ENCODE measurements at places on chromosomes 1 and 21.

DNA sequence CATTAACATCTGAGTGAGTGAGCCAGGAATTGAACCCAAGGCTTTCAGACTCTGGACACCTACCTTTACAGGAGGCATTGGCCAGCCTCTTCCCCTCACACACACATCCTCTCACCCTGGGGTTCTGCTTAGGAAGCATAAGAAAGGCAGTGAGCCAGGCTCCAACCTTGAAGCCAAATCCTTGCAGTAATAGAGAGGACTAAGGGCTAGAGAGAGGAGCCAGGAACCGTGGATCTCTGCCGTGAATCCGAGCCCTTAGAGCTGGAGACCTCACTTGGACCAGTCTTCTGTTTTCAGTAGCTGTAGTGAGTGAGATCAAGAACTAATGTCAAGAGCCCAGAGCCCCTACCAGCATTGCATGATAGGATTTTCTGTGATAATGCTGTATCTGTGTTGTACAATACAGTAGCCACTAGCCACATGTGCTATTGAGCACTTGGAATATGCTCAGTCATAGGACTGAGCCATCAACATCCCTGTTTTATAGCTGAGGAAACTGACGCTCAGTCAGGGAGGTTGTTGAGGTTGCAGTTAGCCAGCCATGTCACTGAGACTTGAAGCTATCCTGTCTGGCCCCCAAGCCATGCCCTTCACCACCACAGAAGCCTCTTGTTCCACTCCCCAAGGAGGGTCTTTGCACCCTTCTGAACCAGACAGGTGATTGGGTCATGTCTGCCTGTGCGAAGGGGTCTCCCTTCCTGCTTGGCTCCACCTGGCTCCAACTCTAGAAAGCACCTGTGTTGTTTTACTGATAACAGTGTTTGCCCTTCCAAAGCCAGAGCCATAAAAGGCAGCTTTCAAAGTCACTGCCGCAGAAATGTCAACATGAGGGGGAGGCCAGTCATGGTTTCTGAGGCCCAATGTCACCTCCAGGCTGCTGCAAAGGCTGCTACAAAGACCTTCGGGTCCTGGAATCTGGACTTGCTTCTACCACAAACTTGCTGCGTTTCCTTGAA, 101.1 kb upstream of the JUN start:
- DNase-seq: no peak

DNA sequence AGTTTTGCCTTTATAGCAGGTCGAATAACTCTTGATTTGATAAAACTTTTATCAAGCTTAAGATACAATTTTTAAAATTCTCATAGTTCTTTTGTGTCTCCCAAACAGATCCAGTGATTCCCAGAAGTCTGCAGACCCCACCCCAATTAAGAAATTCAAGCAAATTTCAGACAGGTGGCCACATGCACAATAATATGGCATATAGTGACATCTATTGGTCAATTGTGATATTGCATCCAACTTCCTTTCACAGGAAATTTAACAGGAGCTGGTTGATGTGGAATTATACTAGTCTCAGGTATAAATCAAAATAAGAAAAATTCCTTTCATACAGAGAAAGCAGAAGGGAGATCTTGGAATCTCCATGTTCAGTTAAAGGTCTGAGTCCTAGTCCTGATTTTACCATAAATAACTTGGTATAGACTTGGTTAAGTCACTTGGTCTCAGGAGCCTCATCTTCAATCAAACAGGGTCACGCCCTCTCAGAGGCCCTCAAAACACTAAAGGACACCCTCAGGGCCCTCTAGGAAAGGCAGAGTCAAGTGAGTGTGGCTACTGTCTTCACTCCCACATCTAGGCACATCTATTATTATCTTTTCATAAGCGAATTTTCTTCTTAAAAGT, 24.1 kb downstream of the PIGM start:
- peak; percentile 53 for DNase-seq

GRCh38 chr1:10074852-10075730, 42.3 kb downstream of the UBE4B start:
- no peak for DNase-seq

GRCh38 chr1:50476800-50477199, 53.6 kb upstream of the DMRTA2 start:
- no peak for DNase-seq

DNA sequence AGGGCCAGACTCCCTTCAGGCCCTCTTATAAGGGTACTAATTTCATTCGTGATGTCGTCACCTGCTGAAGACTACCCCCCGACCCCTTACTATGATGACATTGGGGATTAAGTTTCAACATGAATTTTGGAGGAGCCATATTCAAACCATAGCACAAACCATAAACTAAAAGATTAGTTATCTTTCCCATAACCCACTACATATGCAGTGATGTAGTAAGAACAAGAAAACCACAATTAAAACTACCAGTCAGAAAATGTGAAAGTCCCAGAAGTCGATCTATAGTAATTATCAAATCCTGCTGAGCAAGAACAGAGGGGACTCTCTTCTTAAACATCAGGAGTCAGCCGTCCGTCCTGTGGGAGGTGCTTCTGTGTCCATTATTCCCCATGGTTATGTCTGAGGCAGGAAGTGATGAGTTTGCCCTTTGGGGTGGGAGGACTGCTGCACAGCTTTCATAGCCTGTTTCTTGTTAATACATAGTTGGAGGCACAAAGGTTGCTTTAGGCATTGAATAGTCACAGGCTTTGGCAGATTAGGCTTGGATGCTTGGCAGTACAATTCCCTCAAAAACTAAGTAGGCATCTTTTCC, 35.9 kb upstream of the PTGFRN start:
- DNase-seq: no peak

DNA sequence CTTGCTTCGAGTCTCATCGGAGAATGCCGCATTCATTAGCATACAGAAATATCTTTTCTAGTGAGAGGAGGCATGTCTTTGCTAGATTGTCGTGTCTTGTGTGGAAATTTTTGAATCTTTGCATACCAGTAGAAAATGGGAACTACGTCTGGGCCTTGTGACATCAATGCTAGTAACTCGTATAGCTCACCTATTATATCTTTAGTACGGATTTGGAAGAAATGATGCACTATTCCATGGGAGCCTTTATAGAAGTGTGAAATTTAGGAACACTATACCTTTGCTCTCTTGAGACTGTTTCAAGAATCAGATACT, 835 bp downstream of the UHMK1 start:
- DNase-seq: no peak

- DNase-seq: no peak
Observed at GRCh38 chr1:9406111-9406510, 113.4 kb downstream of the SPSB1 start.

DNA sequence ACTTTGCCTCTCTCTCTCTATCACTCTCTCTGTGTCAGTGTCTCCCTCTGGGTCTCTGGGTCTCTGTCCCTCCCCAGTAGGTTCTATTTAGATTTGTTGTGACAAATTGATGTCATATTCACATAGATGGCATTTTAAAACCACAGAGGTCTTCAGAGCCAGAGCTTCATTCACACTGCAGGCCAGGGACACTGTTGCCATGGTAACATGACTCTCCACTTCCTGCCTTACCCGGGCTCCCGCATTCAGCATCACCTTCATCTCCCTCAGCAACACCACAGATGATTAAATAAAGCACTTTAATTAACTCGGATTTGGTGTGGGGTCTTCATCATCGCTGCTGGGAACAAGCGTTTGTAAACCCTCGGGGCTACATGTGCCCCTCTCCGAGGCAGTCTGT, 132.6 kb downstream of the ETS2 start:
- peak; percentile 21 for DNase-seq

DNA sequence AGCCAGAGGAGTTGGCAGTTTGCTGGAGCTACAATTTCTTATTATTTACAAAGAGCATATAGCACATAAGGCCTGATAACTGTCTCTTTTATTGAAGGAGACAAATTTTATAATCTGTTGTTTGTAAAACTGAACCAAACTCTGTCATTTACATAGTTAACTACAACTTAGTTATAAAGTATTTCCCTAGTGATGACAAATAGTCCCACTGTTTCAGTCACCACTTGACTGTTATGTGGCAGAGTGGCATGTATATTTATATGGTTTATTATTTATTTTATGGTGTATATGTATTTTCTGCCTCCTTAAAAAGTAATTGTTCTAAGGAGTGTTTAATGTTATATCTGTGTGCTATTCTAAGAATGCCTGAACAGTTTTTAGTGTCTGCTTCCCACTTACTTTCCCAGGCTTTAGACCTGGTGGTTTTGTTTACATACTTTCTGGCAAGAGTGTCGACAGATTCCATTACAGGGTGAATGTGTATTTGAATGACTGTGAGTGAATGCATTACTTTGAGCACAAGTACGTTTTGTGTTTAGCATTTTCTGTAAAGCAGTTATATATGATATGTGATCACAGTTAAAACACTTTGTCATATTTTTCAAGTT, 10.0 kb downstream of the TSEN15 start:
- DNase-seq: no peak

DNA sequence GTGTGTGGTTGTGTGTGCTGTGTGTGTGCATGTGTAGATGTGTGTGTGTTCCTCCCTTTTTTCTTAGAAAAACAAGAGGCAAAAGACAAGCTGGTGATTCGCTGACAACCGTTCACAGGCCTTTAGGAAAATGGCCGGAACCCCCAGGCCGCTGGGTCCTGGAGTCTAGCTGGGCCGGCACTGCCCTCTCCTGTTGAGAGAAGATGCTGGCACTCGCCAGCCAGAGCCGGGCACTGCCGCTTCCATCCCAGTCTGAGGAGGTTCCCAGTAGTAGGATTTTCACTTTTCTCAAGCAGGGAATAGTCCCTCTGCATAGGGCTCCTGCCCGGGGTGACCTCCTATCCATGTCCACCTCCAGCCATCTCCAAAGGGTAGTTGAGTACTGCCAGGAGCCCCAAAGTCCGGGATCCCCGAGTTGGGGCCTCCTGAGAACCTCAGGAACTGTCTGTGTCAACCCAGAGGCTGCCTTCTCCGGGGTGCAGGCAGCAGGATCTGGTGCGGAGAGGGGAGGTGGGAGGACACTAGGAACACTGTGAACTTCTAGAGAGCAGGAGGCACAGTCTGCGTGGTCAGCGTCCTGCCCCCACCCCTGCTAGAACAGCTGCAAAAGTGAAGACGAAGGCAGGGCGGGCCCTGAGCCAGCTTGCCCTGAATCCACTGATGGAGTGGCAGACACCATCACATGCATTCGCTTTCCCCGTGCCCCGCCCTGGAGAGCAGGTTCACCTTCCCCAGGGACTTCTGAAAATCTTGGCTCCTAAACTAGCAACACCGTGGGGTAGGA, 44.1 kb upstream of the ARHGEF16 start:
- no peak for DNase-seq

- DNase-seq: peak; percentile 13
Observed at GRCh38 chr1:158527190-158527815, 26.9 kb downstream of the OR6Y1 start.

DNA sequence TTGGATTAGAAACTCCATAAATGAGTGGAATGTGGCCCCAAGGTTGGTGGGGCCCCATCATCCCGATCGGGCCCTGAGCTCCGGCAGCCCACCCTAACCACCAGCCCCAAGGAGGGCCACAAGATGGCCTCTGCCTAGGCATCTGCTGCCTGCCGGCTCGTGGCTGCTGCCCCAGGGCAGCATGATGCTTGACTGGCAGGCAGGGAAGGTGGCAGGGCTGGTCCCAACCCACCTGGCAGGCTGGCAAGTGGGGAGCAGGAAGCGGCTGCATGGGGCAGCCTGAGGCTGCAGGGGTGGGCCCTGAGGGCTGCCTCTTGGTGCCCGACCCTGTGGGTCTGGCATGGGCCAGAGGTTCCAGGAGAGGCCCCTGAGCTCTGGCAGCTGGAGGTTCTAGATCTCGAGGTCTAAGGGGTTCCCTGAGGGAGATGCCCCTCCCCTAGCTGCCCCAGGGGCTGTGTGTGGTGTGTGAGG, 760 bp upstream of the GJC2 start:
- DNase-seq: no peak

DNA sequence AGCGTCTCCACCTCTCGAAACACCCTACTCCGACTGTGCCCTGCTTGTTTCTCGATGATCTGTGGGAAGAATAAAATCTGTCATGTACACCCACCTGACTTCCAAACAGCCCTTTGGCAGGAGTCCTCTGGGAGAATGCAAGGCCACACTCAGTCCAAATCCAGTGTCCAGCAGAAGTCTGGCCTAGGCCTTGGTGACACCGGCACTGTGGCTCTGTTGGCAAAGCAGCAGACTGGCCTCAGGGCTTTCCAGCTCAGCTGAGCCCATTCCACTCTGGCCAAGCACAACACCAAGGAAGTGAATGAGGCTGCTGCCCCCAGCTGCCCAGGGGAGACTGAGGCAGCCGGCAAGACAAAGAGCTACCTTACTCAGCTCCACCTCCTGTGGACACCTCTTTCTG, 25.1 kb upstream of the KNCN start:
- no peak for DNase-seq
